ENCODE measurements at places on chromosomes 12 and 14. TPM values are rescaled to one million over a fixed set of nuclear protein-coding genes. Genes with fewer than 3 reads are reported as not detected.

Gene TOMM20L
- total RNA-seq: not detected

Gene RILPL2
- total RNA-seq: 9.3 TPM

Gene FLRT2
- total RNA-seq: not detected

Gene CLEC1B
- not detected for total RNA-seq

GRCh38 chr12:65335981-65336380, 57.5 kb downstream of the MSRB3 start:
- DNase-seq: no peak

- peak; percentile 25 for DNase-seq
Observed at GRCh38 chr14:60166142-60166541, 944 bp upstream of the DHRS7 start.

GRCh38 chr12:6358881-6359280, 16.5 kb downstream of the SCNN1A start:
- DNase-seq: no peak

- DNase-seq: peak; percentile 70
Observed at GRCh38 chr12:21456291-21456780, 18.9 kb downstream of the PYROXD1 start.

GRCh38 chr14:61033054-61033453, 52.0 kb downstream of the SLC38A6 start:
- no peak for DNase-seq

DNA sequence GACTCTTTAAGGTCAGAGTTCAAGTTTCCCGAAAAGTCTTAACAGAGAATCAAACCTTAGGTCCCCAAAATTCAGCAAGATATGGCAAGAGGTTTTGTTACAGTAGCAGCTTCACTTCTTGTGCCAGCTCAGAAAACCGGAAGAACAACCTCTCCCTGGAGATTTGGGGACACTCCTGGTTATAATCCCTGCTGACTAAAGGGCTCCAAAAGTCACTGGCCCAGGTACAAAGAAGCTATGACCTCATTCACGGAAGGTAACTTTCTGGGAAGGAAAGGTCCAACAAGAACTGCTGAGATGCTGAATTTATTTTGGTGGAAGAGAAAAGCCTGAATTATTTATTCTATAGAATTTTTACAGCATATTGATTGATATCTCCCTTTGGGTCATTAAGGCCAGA, 55.6 kb upstream of the DIO2 start:
- no peak for DNase-seq

GRCh38 chr12:111215881-111216280, 153.0 kb downstream of the PHETA1 start:
- DNase-seq: no peak

GRCh38 chr12:56160193-56160763, 2.1 kb downstream of the MYL6 start:
- peak; percentile 82 for DNase-seq

DNA sequence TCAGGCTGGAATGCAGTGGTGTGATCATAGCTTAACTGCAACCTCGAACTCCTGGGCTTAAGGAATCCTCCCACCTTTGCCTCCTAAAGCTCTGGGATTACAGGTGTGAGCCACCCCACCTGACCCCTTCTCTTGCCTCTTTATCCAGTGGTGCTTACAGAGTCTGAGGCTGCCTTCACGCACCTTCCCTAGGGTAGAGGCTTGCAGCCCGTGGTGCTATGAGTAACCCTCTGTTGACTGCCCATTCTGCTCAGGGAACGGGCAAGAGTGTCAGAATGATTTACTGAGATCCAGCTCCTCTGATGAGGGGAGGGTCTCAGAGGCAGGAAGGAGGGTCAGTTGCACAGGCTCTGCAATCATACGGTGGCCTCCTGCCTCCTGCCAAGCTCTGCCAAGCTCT, 125.1 kb upstream of the TBX3 start:
- DNase-seq: no peak

All from activated CD8-positive, alpha-beta T cell treated with anti-CD3 and anti-CD28 coated beads for 36 hours (primary cell).